HCT116 (cell line): ENCODE measurements at places on chromosomes 5 and 9. TPM values are rescaled to one million over a fixed set of nuclear protein-coding genes. Genes with fewer than 3 reads are reported as not detected.

GRCh38 chr5:150632305-150633160 lies 7.9 kb upstream of the SYNPO start:
- DNase-seq: no peak

DNA sequence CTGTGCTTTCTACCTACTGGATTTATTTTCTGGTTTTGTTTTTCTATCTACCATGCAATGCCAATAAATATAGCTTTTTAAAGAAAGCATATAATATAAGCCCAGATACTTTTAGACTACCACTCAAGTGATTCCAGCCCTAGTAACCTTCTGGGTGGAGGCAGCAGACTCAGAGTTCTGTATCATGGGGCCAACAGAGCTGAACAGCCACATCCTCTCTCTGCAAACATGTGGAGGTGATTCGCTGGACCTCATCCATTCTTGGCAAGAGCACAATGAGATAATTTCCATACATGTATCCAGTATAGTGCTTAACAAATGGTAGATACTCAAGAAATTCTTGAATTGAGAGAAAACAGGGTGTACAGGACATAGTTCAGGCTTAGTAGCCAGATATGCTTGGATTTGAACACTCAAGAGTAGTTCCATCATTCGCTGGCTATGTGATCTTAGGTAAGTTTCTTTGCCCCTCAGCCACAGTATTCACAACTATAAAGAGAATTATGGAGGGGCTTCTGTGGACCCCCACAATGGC lies 124.5 kb downstream of the ASTN2 start:
- DNase-seq: no peak

ENTREP1 gene
- 1.1 TPM for total RNA-seq

TMEM38B gene
- total RNA-seq: 24.5 TPM

CCNG1 gene
- 176 TPM for total RNA-seq

DNA sequence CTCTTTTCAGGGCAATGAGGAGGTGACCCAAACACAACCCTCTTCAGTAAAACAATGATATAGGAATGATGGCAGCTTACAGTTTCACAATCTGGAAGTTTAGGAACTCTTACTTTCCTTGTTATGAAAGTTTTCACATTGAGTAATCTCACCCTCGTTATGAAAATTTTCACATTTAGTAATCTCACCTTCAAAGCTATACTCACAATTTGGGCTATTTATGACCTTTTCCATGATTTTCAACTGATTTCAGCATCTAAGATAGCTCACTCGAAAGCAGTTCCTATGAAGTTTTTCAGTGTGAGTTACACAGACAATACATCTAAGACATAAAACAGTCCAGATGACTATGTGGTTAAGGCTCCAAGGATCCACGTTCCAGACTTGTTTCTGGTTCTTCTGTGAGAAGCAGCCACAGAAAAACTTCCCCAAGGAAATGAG lies 57.1 kb downstream of the FOXD1 start:
- DNase-seq: no peak

DNA sequence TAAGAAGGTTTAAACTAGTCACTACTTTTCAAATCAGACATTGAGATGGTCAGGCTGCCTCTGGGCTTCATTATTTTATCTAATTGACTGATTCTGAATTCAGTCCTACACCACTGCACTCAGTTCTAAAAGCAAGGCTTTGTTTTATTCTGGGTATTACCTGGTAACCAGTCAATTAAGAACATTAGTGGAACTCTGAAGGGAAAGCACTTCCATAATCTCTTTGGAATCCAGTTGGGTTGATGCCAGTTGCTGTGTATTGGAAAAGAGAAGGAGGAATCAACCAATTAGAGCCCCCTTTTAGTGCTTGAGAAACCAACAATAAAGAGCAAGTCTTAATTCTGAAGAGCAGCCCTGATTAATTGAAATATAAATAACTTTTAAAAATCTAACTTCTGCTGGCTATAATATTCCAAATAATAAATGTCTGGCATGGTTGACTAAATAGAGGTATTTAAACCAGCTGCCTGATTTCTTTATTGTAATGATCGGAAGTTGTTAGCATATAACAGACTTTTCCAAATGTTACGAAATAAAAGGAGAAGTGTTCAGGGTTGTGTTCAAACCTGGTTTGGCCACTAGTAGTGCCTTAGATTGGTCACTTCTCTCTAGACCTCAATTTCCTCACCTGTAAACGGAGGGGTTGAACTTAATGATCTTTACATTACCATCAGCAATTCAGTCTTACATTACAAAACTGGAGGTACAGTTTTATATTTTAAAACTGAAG lies 32.0 kb downstream of the CPEB4 start:
- no peak for DNase-seq

DNA sequence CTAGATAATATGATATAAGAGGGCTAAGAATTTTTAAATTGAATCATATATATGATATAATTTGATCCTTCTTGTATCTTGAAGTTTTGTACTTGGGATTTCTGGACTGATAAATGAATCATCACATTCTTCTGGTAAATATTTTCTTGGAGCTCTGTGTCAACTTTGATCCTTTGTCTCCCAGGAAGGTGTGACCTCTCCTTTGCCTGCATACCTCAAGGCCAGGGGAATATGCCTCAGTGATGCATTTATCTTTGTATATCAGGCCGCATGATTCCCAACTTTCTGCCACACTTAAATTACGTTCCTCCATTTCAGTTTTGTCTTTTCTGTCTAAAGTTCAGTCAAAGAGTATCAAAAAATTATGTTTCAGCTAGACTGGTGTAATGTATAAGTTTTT lies 101.2 kb downstream of the NLN start:
- peak; percentile 32 for DNase-seq

SLC12A2 gene
- total RNA-seq: 41.2 TPM

MEGF10 gene
- total RNA-seq: 0.02 TPM

NUTM2F gene
- not detected for total RNA-seq

GDF9 gene
- 0.49 TPM for total RNA-seq

DNA sequence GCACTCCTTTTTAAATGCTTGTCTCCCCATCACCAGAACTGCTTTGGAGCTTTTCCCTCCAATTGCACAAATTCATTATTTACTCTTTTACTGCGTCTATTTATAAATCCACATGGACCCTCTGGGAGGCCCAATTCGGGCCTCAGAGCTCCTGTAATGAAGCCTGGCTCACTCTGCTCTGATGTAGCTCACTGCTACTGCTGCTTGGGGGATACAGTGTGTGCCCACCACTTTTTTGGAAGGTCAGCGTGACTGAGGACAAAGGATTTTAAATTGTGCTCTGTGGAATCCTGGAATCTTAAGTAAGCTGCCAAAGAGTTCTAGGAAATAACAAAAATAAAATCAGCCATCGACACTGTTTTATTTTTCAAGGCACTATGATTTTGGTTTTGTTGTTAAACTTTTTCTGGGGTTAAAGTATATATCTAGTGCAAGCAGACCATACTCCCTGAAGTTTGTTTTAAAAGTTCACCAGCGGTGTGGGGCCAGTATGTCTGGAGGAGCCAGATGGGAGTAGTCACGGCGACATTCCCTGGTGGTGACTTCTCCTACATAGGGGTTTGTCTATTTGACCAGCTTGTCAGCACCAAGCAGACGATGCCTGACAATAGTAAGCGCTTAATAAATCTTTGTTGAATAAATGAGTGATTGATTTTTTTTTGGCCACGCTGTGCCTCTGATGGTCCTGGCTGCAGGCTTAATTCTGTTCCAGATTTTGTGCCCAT lies 142.8 kb downstream of the TMEM38B start:
- DNase-seq: no peak

- DNase-seq: no peak
Measured at GRCh38 chr5:61283471-61283870, 48.6 kb upstream of the ZSWIM6 start.

DNA sequence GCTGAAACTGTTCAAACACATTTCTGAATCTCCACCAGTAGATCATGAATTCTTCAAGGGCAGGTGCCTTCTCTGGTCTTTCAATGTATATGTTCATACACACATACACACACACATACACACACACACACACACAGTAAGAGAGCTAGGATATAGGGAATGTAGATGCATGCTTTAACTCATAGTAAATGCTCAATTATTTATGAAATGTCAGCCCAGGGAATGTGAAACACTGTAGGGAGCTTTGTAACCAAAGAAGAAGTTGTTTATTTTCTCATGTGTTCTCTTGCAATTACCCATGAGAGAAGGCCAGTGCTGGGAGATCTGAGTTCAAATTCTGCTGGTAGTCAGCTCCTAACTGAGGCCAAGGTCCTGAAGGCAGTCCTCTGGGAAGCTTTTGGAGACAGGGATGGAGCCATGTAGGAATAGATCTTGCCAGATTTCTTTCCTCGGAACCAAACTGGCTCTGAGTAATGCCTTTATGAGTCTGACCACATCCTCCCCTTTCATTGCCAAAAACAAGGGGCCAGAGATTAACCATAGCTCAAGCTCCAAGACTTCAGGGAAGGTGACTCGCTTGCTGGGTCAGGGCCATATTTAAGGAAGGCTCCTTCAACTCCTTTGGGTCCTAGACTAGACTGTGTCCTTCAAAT lies 487.0 kb upstream of the TNC start:
- DNase-seq: no peak

DNA sequence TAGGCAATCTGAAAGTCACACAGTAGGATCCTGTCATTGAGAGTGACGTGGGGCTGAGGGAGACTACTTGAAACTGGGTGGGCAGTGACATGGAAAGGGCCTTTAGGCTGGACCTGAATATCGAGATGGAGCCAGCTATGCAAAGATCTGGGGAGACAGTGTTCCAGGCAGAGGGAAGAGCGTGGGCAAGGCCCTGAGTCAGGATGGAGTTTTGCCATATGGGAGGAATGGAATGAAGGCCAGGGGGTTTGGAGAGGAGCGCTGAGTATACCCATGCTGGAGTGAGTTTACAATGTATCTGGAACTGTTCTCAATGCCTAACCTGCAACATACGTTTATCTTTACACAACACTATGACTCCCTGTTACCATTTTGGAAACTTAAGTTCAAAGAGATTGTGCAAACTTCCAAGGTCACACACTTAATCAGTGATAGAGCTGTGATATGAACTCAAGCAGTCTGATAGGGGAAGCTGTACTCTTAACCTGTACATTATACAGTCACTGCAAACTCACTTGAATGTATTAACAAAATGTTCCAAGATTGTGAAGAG lies 33.5 kb downstream of the INSYN2B start:
- no peak for DNase-seq

MAP1B gene
- total RNA-seq: 8.9 TPM

ZDHHC11B gene
- 3.8 TPM for total RNA-seq

DNA sequence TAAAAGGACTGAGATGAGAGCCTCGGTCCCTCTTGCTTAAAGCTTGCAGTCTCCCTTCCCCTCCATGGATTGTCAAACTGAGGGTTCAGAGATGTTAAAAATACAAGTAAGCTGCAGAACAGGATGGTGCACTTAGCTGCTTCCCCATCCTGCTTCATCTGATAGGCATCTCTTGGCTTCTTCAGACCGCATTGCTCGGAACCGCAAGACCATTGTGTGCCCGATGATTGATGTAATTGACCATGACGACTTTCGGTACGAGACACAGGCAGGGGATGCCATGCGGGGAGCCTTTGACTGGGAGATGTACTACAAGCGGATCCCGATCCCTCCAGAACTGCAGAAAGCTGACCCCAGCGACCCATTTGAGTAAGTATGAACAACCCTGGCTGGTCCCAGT lies 65.5 kb upstream of the SAP30L start:
- DNase-seq: no peak

DNA sequence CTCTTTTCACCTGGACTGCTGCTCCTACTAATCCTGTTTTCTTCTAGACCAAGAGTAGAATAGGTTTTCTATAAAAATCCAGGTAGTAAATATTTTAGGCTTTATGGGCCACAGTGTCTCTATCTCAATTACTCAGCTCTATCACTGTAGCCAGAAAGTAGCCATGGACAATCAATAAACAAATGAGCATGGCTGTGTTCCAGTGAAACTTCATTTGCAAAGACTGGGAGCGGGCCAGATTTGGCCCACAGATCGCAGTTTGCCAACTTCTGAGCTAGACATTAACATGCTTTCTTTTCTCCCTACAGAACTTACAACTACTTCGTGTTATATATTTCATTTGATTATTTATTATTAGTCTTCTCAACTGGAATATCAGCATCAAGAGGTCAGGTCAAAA lies 30.2 kb downstream of the BRINP1 start:
- DNase-seq: no peak

DNA sequence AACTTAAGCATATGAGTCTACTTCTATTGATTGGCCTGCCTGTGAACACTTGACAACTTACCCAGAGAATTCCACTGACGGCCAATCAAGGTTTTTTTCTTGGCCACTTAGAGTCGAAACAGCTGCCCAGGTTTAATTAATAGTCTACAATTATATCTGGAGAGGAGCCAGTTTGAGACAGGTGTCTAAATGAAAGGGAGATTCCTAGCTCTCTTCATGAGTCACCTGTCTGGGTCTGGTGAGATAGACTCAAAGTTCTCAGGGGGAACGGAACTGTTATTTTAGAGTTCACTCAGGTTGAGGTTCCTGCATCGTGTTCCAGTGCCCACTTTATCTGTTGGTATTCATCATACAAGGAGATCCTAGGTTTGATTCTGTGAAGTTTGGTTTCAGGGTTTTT lies 111.0 kb downstream of the CD180 start:
- DNase-seq: no peak

DNA sequence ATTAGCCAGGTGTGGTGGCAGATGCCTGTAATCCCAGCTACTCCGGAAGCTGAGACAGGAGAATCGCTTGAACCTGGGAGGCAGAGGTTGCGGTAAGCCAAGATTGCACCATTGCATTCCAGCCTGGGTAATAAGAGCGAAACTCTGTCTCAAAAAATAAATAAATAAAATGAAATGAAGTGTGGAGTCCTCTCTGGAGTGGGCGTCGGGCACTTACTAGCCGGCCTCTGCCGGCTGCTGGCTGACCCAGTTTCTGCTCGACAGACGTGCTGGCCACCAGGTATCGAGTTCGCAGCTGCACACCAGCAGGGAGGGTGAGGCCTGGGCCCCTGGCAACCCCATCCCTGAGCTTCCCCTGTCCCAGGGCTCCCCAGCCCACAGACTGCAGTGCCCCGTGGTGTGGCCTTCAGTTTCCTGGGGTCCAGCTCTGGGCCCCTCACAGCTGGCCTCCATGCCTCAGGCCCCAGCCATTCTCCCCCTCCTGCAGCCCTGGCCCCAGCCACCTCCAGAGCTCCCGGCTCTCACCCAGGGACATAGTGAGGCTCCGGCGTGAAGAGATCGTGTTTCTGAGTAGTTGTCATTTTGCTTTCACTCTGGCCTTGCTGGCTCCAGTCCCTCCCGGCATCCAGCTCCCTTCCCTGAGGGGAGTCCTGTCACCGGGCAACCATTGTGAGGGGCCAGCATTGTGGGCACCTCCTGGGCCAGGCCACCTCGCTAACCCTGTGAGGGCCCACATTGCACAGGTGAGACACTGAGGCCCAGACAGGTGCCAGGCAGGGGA lies 3.8 kb upstream of the STPG3 start:
- no peak for DNase-seq

- DNase-seq: no peak
Measured at GRCh38 chr5:89998519-89999305, 410.8 kb downstream of the CETN3 start.

SLC27A6 gene
- total RNA-seq: 7.9 TPM

GRCh38 chr9:92970467-92970923 lies 23.2 kb downstream of the FGD3 start:
- no peak for DNase-seq

- no peak for DNase-seq
Measured at GRCh38 chr5:166365164-166365563, 1926.3 kb upstream of the WWC1 start.

GRCh38 chr5:1431021-1431811 lies 14.0 kb downstream of the SLC6A3 start:
- DNase-seq: no peak
